ENCODE measurements at places on chromosomes 4 and X.

GRCh38 chrX:281166-281999, at the start of gene PLCXD1:
PLCXD1 (plus strand) TSS chrX:281381; CDS start chrX:284188, 2,807 bp downstream.
- DNase-seq, result peak; percentile 13

- DNase-seq, result no peak
These were observed 370.2 kb downstream of the GRIA2 start for GRCh38 chr4:157590679-157591078.

GRCh38 chr4:83890231-83890630, 354.3 kb downstream of the GPAT3 start:
- peak; percentile 78 for DNase-seq

DNA sequence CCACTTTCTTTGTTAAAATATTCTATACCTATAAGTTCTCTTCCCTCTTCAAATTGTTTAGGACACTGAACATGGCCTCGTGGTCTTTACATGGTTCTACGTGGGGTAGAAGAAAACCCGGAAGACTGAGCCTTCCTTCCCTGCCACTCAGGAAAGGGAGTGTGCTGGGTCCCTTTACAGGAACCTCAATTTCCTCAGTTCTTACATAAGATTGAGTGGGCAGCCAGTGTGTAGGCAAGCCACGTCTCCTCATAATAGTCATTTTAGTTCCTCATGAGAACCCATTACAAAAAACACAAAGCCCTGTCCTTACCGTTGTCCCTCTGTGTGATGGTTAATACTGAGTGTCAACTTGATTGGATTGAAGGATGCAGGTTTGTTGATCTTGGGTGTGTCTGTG, 28.7 kb upstream of the SMIM10L2A start:
- DNase-seq, result no peak

GRCh38 chr4:43316813-43317212, 424.3 kb downstream of the GRXCR1 start:
- no peak for DNase-seq

DNA sequence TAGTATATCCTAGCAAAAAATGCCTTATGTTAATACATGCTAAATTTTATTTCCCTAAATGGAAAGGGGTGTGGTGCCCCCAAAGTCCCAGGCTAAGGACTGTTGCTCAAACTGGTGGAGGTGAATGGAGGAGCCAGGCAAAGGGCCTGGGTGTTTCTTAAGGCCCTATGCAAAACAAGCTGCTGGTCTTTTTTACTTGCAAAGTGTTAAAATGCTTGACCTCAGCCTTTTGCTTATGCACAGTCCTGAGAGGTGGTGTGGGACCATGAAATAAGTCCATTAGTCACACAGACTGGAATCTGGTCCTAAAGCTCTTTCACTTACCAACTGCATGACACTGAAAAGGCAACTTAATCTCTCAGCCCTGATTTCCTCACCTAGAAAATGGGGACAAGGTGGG, 223.5 kb upstream of the MBNL3 start:
- no peak for DNase-seq

DNA sequence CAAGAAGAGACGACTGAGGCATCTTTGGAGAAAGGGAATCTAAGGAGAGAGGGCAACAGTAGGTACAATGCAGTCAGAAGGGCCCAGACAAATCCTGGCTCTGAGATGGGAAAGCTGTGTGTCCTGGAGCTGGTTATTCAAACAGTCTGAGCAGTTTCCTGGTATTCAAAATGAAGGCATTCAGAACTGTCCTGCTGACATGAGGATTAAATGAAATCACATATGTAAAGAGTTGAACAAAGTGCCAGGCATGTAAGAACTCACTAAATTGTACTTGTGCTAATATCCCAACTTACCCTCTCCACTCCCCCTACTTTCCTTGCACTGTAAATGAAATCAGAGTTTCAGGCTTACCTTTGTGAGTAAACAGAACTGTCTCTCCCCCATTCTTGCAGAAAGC, 60.9 kb upstream of the LDB2 start:
- DNase-seq, result no peak

DNA sequence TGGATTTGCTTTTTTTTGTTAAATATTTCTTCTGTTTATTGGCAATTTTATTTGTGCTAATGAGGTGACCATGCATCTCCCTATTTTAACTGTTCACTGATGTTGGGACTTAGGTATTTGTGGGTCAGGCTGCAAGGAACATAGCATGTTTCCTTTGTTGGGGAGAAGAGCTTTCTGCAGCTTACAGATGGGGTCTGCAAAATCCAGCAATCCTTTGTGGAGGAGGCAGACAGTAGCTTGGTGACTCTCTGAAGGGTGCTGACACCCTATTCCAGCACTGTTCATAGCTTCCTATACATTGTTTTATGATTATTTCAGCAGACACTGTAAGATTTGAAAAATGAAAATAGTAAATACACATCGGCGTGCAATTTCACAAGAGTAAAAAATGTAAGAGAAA, 491.7 kb downstream of the RAPGEF2 start:
- DNase-seq, result no peak

DNA sequence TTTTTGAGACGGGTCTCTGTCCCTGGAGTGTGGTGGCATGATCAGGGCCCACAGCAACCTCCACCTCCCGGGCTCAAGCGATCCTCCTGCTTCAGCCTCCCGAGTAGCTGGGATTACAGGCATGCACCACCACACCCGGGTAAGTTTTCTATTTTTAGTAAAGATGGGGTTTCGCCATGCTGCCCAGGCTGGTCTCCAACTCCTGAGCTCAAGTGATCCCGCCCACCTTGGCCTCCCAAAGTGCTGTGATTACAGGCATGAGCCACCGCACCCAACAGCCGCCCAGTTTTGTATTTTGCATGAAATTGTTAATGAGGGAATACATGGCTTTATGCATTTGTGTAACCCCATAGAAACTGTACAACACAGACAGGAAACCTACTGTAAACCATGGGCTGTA, 2.8 kb upstream of the ARHGAP4 start:
- DNase-seq, result no peak

- peak; percentile 49 for DNase-seq
These were observed 67.7 kb upstream of the SPANXN2 start for GRCh38 chrX:143788265-143788664.

- no peak for DNase-seq
These were observed 17.6 kb downstream of the GAK start for GRCh38 chr4:914531-914930.

DNA sequence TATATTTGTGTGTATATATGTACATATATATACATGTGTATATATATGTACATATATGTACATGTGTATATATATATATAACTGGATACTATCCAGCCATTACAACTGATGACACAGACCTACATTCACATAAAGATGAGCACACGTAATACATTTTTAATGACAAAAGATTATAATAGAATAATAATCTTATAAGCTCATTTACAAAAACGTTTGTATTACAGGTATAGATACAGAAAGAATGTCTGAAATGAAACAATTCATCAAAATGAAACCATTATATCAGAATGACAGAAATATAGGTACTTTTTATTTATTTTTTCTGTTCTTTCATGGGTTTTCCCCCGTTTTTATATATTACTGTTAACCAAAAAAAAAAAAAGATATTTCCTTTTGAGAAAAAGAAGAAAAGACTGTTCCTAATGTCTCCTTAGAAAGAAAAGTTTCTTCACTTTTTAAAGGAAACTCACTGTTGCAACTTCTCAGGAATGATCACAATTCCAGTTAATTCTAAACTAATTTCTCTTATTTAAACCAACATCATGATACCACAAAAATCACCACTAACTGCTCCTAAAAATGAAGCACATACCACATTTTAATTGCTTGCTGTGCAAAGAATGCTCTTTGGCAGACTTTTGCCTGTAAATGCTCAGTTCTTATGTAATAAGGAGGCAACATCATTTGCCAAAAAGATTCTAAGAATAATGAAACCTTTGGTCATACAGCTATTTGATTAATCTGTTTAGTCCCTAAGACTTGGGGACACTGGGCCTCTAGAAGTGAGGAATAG, 18.9 kb downstream of the LEF1 start:
- DNase-seq, result no peak

DNA sequence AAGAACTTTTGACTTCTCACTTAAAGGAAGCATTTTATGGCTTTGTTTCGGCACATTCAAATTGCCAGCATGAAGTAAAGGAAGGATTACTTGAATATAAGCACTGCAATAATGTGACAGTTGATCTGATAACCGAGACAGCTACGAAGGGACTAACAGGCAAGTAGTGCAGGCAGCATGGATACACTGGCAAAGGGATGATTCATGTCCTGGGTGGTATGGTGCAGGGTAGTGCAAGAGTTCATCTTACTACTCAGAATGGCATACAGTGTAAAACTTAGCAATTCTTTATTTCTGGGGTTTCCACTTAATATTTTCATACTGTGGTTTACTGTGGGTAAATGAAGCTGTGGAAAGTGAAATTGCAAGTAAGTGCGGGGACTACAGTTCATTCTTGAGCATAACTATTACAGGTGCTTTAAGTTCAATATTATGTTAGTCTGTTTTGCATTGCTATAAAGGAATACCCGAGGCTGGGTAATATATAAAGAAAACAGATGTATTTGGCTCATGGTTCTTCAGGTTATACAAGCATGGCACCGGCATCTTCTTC, 611.8 kb downstream of the SPOCK3 start:
- no peak for DNase-seq

GRCh38 chrX:129665916-129666644, 11.3 kb upstream of the APLN start:
- DNase-seq, result peak; percentile 91

DNA sequence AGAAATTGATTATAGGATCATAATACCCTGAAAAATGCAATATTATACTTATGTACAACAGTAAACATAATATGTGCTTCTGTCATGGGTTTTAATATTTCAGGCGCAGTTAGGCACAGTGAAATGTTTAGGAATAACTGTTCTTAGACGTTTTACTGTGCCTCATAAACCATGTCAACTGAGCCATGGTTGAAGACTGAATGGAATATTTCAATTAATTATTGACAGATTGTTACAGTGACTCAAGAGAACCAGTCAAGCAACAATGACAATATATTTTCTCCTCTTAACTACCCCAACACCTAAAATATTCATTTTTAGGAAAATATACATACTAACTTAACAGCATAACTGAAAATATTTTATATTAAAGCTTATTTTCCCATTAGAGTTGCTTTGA, 852.7 kb upstream of the FRG1 start:
- peak; percentile 69 for DNase-seq

DNA sequence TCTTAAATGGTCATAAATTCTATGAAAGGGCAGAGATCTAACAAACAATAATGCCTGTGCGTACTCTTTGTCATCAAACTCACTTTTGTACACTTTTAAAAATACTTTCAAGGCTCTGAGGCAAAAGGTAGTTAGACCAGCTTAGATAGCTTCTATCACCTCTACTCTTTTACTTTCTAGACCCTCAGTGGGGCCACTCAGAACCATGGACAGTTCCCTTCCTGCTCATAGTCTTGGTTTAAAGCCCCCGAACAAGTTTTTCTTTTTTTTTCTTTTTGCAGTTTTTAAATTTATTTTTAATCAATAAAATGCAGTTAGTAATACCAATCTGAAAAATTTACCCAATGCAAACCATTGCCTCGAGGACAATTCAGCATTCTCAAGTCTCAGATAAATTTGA, 460.5 kb upstream of the CNKSR2 start:
- no peak for DNase-seq

DNA sequence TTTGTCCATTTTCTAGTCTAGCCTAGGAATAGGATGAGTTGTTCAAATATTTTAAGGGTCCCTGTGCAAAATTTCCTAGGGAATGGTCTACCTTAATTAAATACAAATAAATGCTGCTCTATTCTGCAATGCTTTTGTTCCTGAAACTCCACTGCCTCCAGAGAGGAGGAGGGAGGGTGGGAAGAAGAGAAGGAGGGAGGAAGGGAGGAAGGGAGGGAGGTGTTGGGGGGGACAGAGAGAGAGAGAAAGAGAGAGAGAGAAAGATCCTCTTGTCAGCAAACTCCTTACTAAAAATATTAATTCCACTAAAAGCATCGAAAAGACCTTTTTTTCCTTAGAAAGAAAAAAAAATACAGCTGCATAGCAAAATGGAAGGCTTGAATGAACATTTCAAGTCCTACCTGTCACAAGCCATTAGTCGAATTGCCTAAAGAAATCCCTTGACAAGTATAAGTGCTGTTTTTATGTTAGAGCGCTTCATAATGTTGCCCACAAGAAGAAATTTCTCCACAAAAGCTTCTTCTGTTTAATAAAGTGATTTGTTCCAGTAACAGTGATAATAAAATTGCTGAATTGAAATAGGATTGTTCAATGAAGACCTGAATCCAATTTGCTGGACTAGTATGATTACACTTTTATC, 106.0 kb downstream of the NKX6-1 start:
- no peak for DNase-seq

GRCh38 chr4:7559741-7560395, 125.1 kb upstream of the PSAPL1 start:
- DNase-seq, result no peak

DNA sequence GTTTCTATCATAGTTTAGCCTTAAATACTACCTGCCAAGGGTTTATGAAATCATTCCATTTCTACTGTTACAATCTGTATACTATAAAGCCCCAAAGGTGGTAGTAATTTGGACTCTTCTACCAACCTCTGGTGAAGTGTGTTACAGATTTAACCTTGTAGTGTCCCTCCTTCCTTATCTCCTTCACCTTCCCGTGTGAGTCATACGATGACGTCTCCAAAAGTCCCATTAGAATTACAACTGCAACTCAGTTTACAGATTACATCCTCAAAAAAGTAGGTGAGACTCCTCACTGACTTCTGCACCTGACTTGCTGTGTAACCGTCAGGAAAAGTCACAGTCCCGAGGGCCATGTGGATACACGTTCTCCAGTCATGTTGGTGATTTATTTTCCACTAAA, 219.0 kb downstream of the DCTD start:
- DNase-seq, result no peak

DNA sequence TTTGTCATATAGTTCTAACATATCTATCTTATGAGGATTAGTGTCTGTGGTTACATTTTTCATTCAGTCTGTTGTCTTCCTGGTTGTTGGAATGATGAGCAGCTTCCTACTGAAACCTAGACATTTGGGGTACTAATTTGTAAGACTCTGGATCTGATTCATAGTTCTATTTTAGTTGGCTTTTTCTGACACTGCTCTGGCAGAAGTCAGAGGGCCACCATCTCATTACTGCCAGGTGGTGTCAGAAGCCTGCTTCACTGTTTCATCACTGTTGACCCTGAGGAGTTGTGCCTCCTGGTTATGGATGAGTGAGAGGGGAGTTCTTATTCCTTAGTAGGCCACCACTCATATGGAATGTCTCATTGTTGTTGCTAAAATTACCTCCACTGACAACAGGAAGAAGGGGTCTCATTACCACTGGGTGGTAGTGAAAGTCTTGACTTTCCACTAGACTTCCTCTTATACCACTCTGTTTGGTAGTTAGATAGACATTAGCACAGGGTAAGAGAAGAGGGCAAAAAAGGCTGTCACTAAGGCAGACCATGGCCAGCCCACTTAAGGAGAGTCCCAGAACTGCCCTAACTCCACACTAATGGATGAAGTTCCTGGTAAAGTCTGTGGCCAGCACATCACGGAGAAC, 395.2 kb downstream of the SPOCK3 start:
- no peak for DNase-seq

GRCh38 chr4:42954963-42955669, 62.6 kb downstream of the GRXCR1 start:
- no peak for DNase-seq

DNA sequence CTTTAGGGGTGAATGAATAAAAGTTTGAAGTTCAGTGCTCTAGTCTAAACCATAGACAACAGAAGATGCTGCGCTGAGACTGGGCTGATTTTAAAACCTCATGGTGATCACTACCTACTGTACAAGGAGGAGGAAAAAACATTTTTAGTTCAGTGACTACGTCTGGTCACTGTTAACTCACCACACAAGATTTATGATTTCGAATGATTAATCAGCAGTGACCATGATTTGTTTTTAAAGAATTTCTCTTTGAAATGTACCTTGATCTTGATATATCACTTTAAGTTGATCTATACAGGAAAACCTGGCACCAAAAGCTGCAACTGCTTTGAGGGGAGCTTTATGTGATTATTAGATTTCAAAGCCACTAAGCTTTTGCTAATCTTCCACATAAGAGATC, 286.3 kb downstream of the PDGFC start:
- DNase-seq, result peak; percentile 54

All from kidney tubule cell (primary cell).